Gastroesophageal sphincter (tissue), 4 donors: ENCODE measurements at places on chromosomes 7 and 10.

DNA sequence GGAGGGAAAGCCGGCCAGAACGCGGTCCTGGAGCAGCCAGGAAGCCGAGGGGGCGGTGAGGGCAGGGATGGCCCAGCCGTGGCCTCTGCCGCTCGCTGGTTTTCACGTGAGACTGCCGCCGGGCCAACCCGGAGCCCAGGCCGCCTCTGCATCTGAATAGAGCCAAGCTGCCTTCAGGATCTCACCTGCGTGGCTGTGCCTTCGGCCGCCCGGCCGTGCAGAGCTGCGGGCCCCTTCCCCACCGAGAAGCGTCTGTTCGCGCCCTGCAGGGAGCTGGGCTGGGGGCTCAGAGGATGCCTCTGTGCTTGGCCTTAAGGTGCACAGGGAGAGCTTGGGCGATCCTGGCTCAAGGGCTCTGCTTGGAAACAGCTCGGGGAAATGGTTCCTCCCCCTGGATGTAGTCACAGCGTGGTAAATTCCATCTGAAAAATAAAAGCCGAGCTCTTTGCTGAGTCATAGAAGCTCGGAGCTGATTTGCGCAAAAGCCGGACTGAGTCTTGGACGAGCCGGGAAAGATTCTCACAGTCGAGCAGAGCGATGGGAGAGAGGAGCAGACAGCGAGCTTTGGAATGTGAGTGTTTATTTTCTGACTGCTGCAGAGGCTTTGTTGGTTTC, at the start of gene JAKMIP3:
JAKMIP3 (plus strand) TSS at position 456 of the 615 bp plus-strand sequence. CDS start 38,863 bp downstream, outside the sequence.
- peaks cover 13% of the 10 kb centered on the region for H3K4me1 ChIP-seq
- ATAC-seq = peak; percentile 94
- H3K27ac ChIP-seq = peak within 1 kb of the TSS; percentile 89
- H3K4me3 ChIP-seq = peak within 1 kb of the TSS; percentile 34
- H3K36me3 ChIP-seq = no peaks in the 10 kb centered on the region

DNA sequence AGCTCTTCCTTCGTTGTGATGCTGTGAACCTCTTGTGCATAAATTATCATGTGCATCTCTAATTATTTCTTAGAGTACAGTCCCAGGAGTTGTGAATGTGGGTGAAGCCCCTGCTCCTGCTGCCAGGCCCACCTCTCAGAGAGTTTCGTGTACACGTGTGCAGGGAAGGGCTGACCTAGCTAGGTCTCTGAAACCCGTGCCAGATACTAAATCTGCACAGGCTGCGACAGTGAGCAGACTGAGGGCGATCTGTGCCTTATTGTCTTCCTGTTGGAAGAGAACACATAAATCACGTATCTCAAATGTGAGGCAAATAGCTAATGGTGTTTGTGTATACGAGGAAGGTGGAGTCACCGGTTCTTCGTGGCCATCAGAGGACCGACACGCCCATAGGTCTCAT, 71.8 kb upstream of the DNAJB6 start:
- H3K27me3 ChIP-seq = no peaks in the 10 kb centered on the region
- no peaks in the 10 kb centered on the region for H3K36me3 ChIP-seq
- H3K4me1 ChIP-seq = peaks cover 15% of the 10 kb centered on the region
- H3K4me3 ChIP-seq = no peak overlapping the region

DNA sequence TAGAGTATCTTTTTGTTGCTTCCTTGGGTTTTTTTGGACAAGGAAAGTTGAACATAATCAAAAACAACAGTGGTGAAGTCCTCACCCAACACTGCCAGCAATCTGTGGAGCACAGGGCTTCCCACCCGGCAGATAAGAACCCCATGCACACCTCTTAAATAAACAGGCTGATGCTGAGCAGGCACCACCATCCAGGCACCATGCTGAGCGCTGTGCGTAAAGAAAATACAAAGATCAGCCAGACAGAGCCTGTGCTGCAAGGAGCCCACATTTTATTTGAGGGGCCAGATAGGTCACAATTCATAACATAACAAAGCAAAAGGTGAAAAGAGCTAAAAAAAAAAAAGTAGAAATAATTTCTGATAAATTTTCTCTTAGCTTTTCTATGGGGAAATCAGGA, 231.2 kb downstream of the PTPRN2 start:
- peaks cover 49% of the 10 kb centered on the region for H3K27me3 ChIP-seq
- no peaks in the 10 kb centered on the region for H3K36me3 ChIP-seq
- H3K27ac ChIP-seq = no peak overlapping the region
- H3K4me1 ChIP-seq = no peaks in the 10 kb centered on the region

- H3K27ac ChIP-seq = no peak overlapping the region
- no peaks in the 10 kb centered on the region for H3K36me3 ChIP-seq
- H3K4me1 ChIP-seq = no peaks in the 10 kb centered on the region
- H3K4me3 ChIP-seq = no peak overlapping the region
- H3K27me3 ChIP-seq = peaks cover 24% of the 10 kb centered on the region
- ATAC-seq = no peak
Measured at GRCh38 chr10:13236638-13237037, 2.5 kb upstream of the UCMA start.

DNA sequence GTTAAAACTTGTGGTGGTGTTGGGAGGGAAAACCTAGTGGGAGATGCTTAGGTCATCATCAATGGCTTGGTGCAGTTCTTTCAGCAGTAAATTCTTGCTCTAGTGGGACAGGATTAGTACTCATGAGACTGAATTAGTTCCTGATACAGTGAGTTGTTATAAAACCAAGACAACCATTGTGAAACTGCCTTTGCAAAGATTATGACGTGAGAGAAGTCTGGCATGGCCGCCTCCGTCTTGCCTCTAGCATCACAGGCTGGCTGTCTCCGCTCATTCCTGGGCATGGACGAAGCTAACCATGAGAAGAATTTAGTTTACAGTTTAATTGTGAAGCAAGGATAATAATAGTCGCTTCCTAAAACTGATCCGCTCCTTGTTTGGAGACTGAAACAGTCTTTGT, 186.4 kb downstream of the KIF20B start:
- no peaks in the 10 kb centered on the region for H3K27me3 ChIP-seq
- H3K36me3 ChIP-seq = no peaks in the 10 kb centered on the region
- no peaks in the 10 kb centered on the region for H3K4me1 ChIP-seq
- no peak overlapping the region for H3K4me3 ChIP-seq

- peak overlapping the region; percentile 14 for H3K27ac ChIP-seq
- H3K4me3 ChIP-seq = no peak overlapping the region
- peak; percentile 36 for ATAC-seq
- H3K27me3 ChIP-seq = no peaks in the 10 kb centered on the region
- H3K36me3 ChIP-seq = no peaks in the 10 kb centered on the region
Measured at GRCh38 chr10:114697061-114697598, 39.1 kb upstream of the ABLIM1 start.

GRCh38 chr7:84196084-84196503, 1.5 kb upstream of the SEMA3A start:
- peak overlapping the region; percentile 77 for H3K27ac ChIP-seq
- ATAC-seq = peak; percentile 58
- no peaks in the 10 kb centered on the region for H3K36me3 ChIP-seq
- no peaks in the 10 kb centered on the region for H3K27me3 ChIP-seq

- no peaks in the 10 kb centered on the region for H3K4me1 ChIP-seq
- no peak for ATAC-seq
- H3K36me3 ChIP-seq = no peaks in the 10 kb centered on the region
- H3K27ac ChIP-seq = no peak overlapping the region
- H3K27me3 ChIP-seq = no peaks in the 10 kb centered on the region
Measured at GRCh38 chr10:107497024-107497423, 332.5 kb upstream of the SORCS1 start.

DNA sequence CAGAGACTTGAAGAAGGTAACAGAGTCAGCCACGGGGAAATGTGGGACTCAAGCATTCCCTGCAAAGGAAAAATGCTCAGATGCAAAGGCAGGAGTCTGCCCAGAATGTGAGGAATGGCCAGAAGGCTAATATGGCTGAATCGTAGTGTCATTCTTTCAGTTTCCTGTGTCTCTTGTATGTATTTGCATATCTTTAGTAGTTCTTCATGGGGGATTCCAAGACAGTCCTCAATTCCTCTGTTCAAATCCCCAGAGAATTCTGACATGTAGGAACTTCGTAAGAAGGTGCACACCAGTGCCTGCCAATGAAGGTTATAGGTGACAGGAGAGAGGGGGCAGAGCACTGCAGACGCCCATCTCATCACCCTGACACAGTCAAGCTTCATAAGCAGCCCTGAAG, 154.4 kb downstream of the CACNB2 start:
- no peak overlapping the region for H3K27ac ChIP-seq
- no peaks in the 10 kb centered on the region for H3K36me3 ChIP-seq
- no peak overlapping the region for H3K4me3 ChIP-seq
- peaks cover 3% of the 10 kb centered on the region for H3K4me1 ChIP-seq

DNA sequence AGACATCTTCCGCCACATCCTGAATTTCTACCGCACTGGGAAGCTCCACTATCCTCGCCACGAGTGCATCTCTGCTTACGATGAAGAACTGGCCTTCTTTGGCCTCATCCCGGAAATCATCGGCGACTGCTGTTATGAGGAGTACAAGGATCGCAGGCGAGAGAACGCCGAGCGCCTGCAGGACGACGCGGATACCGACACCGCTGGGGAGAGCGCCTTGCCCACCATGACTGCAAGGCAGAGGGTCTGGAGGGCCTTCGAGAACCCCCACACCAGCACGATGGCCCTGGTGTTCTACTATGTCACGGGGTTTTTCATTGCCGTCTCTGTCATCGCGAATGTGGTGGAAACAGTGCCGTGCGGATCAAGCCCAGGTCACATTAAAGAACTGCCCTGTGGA, 1.9 kb downstream of the KCND2 start:
- H3K27me3 ChIP-seq = peaks cover 36% of the 10 kb centered on the region
- no peak for ATAC-seq
- H3K27ac ChIP-seq = no peak overlapping the region

DNA sequence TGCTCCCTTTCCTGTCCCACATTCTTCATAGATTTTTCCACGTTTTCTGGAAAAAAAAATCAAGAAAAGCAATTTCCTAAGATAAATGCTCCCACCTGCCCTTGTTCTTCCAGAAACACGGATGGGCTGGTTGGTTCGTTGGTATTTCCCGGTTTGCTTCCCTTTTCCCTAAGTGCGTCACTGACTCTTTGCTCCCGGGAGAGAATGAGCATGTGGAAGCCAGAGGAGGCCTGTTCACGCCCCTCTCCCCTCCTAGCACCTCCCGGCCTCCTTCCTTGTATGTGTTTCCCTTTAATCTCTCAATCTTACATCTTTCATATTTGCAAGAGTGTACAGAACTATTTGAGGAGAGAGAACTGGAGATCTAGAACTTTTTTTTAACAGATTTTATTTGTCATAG, 442.0 kb downstream of the GFRA1 start:
- no peaks in the 10 kb centered on the region for H3K4me1 ChIP-seq
- no peak overlapping the region for H3K27ac ChIP-seq
- no peaks in the 10 kb centered on the region for H3K27me3 ChIP-seq
- H3K36me3 ChIP-seq = no peaks in the 10 kb centered on the region
- H3K4me3 ChIP-seq = no peak overlapping the region
- ATAC-seq = no peak

DNA sequence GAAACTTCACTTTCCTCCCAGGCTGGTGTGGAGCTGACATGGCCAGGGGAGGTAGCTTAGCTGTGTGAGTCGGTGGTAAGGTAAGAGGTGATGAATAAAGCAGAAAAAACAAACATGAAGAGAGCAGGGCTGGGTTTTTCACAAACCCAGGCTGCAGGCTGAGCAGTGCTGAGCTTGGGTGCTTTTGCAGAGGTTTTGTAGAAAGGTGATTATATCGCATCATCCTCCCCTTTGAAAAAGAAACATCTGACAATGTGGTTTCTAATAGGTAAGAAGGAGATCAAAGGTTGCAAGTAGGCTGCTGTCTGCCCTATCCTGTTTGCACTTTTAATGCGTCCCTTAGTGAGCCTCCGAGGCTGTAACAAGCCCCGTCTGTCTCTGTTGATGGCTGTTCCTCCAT, 69.6 kb upstream of the GRM8 start:
- no peak overlapping the region for H3K4me3 ChIP-seq
- no peak for ATAC-seq
- H3K27ac ChIP-seq = no peak overlapping the region
- H3K4me1 ChIP-seq = no peaks in the 10 kb centered on the region
- peaks cover 9% of the 10 kb centered on the region for H3K27me3 ChIP-seq

GRCh38 chr10:131203456-131204357, 107.8 kb downstream of the TCERG1L start:
- ATAC-seq = no peak
- no peaks in the 10 kb centered on the region for H3K4me1 ChIP-seq
- no peak overlapping the region for H3K4me3 ChIP-seq
- H3K36me3 ChIP-seq = no peaks in the 10 kb centered on the region
- H3K27ac ChIP-seq = no peak overlapping the region

GRCh38 chr10:98696516-98696915, 249.8 kb upstream of the HPS1 start:
- no peak overlapping the region for H3K4me3 ChIP-seq
- H3K27me3 ChIP-seq = no peaks in the 10 kb centered on the region
- no peak overlapping the region for H3K27ac ChIP-seq
- no peaks in the 10 kb centered on the region for H3K36me3 ChIP-seq
- peaks cover 19% of the 10 kb centered on the region for H3K4me1 ChIP-seq

GRCh38 chr10:62451611-62451975, 77.4 kb downstream of the ZNF365 start:
- no peak overlapping the region for H3K27ac ChIP-seq
- no peaks in the 10 kb centered on the region for H3K36me3 ChIP-seq
- no peak overlapping the region for H3K4me3 ChIP-seq
- no peaks in the 10 kb centered on the region for H3K27me3 ChIP-seq
- ATAC-seq = no peak
- H3K4me1 ChIP-seq = no peaks in the 10 kb centered on the region

- no peaks in the 10 kb centered on the region for H3K36me3 ChIP-seq
- no peaks in the 10 kb centered on the region for H3K4me1 ChIP-seq
- no peak overlapping the region for H3K27ac ChIP-seq
- no peak for ATAC-seq
Measured at GRCh38 chr7:111027396-111027795, 63.5 kb upstream of the LRRN3 start.

DNA sequence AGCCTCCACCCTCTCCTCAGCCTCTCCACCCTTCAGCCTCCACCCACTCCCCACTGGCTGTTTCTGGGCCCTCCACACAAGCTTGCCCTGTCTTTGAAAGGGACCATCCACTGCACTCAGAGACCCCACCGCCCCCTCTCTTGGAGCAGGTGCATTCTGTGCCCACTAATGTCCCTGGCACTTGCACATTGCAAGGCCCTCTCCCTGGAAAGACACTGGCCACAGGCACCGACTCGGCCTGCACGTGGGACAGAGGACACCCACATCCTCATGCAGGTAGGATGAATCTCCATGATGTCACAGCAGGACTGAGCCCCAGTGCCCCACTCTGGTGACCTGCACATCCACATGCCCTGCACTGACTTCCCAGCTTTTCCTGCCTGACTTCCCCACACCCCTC, 36.8 kb upstream of the EBF3 start:
- no peaks in the 10 kb centered on the region for H3K4me1 ChIP-seq
- H3K27me3 ChIP-seq = peaks cover 35% of the 10 kb centered on the region
- no peak for ATAC-seq
- H3K4me3 ChIP-seq = no peak overlapping the region
